ENCODE measurements at places on chromosomes 1 and 21.

- peak; percentile 99 for DNase-seq
Observed at GRCh38 chr1:155983191-155984024, 5.1 kb upstream of the ARHGEF2 start.

GRCh38 chr1:53511933-53512806, 53.0 kb downstream of the DMRTB1 start:
- DNase-seq: peak; percentile 97

- DNase-seq: no peak
Observed at GRCh38 chr1:160494620-160495019, 28.4 kb downstream of the SLAMF6 start.

DNA sequence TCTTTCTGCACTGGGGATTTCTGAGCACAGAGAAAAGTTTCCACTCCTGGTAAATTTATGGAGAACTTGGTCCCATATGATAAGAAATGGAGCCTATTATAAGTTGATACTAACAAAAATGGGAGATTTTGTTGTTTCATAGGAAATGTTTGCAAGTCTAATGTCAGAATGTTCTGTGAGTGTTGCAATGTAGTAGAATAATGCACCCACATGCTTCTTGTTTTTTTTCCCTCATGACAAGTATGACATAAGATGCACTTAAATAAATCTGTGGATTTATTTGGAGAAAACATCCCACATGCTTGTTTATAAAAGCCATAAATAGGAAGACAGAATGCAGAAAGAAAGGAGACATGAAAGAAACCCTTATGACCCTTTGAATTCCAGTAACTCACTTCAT, 50.8 kb upstream of the KCNJ6 start:
- no peak for DNase-seq

- DNase-seq: peak; percentile 84
Observed at GRCh38 chr1:229204921-229205777, 65.8 kb upstream of the RAB4A start.

GRCh38 chr1:6100861-6101783, 55.4 kb downstream of the KCNAB2 start:
- DNase-seq: no peak

DNA sequence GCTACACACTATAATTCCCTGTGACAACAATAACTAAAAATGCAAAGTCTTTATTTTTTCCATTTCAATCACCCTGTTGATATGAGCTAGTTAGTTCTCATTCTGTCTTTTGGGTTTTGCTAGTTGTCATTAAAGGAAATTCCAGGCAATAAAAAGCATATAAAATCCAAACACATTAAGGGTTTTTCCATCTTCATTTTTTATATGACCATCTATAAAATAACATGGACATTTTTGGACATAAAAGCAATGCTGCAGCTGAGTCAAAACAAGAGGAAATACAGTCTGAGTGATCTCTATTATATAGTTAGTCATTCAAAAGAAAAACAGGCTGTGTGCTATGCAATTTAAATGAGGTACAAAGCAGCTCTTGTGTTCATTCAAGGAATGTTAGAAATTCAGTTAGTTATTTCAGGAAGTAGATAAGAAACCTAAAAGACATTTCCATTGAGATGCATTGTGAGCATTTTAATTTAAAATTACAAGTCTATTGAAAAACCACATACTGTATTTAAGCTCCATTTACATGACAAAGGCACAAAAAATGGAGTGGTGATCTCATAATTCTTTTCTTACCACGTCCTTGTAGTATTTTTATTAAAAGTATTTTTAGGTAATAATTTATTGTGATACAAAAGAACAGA, 67.3 kb upstream of the BCL10 start:
- DNase-seq: peak; percentile 83

- DNase-seq: no peak
Observed at GRCh38 chr1:245915406-245915805, 591.7 kb downstream of the SMYD3 start.

DNA sequence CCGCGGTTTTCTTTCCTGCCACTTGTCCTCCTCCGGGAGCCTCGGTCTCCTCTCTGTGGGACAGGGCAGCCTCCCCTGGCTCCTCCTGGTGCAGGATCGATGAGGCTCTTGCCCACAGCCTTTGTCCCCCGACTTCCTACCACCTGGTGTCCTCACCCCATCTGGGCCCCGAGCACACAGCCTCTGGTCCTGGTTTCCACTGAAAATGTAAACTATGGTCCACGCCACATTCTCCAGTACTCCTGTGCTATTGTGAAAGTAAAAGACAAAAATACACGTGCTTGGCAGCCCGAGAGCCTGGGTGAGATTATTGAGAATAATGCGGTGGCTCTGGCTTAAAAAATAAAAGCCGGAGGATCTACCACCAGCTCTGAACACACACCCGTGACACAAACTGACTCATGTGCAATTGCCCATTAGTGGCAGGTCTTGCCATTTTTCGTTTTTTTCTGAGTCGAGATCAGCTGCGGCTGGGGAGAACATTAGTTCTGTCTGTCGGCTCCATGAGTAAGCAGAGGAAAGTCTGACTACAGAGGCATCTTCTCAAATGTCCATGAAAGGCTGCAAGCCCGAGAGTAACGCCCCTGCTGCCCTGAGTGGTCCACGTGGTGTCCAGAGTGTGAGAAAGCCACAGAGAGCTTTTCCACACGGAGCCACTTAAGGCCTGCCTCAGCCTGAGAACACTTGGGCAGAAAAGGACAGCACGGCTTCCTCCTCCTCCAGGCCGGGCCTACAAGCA, 5.7 kb upstream of the COL6A2 start:
- DNase-seq: peak; percentile 97

- peak; percentile 88 for DNase-seq
Observed at GRCh38 chr1:86429835-86430234, 5.9 kb downstream of the CLCA2 start.

- no peak for DNase-seq
Observed at GRCh38 chr21:44572959-44573583, 458 bp upstream of the KRTAP10-4 start.

- no peak for DNase-seq
Observed at GRCh38 chr1:39542924-39543323, 33.7 kb downstream of the PABPC4 start.

DNA sequence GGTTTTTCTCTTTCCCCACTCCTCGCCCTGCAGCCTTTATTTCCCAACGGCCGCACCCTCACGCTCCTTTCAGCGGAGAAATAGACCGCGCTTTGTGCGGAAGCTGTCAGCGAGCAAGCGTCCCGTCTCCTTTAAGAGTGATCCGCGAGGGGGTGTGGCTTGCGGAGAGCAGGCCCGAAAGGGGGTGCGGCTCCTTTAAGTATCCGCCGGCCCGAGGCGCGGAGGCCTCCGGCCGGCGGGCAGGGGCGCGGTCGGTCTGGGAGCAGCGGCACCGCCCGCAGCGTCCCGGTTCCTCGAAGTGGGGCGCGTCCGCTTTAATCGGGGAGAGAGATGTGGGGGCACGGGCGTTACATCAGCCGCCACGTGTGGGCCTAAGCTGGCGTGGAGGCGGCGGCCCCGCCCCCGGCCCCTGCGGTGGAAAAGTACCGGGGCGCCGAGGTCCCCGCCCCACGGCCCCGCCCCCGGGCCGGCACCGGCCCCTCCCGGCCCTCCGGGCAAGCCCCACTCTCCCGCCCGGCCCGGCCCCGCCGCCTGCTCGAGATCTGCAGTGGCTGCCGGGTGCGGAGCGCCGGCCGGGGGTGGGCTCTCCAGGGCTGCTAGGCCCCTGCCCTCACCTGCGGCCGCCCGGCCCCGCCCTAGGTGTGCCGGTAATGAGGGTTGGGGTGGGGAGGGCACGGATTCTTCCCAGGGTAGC, 1.2 kb downstream of the SLC6A9 start:
- DNase-seq: no peak

DNA sequence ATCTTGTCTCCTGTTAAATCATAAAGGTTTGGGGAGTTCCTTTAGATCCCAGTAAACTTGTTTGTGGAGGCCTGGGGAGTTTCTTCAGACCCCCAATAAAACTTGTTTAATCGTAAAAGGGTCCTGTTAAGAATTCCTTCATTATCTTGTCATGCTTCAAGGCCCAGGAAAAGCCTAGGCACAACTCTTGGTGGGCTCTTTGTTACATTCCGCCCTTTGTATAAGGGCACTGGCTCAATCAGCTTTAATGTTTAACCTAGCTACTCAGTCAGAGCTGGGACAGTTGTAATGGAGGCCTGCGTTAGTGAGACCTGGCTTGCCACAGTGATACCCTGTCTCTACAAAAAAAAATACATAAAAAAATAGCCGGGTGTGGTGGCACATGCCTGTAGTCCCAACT, 77.2 kb downstream of the MPZL1 start:
- DNase-seq: no peak

DNA sequence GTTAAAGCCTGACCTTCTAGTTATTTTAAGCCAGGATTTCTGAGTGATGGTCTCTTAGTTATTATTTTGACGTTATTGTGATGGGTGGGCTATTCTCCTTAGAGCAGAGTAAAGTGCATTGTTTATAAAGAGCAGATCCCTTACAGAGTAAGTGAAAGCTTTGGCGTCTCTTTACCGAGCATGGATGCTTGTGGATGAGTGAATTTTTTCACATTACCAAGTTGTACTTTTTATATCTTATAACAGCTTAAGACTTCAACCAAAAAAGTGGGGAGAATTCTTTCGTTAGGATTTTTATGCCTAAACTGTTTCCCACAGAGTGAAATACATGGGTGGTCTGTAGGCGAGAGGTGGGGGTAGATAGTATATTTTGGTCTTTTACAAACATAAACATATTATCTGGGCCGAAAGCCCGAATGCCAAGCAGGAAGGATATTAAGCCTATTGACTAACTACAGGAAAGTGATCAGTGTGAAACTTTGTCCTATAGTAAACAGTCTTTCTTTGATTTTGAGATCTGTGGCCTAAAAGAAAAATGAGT, 279.1 kb upstream of the C1orf105 start:
- DNase-seq: no peak

DNA sequence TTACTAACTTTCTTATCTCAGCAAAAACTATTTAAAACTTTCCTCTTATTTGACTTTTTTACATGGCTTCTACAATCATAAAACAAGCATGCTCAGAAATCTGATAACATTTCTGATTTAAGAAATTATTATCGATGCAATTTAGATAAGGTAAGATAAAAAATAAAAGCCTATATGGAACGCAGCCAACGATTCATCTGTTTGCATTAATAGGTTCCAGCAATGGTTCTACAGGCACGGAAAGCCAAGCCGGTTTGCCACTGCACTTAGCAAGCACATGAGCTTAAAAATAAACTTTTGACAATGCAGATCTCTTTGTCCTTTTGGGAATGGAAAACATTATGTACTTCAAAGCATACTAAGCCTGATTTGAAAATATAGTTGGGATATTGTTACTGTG, 77.5 kb upstream of the KCNK2 start:
- DNase-seq: no peak

DNA sequence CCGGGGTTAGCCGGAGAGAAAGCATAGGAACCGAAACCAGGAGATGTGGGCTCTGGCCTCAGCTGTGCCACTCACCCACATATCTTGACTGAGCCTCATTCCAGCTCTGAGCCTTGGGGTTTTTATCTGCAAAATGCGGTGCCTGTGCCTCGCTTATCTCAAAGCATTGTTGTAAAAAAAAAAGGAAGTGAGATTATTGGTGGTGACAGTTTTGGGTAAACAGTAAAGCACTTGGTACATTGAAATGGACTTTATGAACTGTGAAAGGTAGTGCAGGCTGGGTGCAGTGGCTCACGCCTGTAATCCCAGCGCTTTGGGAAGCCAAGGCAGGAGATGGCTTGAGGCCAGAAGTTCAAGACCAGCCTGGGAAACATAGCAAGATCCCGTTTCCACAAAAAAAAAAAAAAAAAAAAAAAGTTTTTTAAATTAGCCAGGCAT, 3.8 kb downstream of the PTAFR start:
- no peak for DNase-seq

DNA sequence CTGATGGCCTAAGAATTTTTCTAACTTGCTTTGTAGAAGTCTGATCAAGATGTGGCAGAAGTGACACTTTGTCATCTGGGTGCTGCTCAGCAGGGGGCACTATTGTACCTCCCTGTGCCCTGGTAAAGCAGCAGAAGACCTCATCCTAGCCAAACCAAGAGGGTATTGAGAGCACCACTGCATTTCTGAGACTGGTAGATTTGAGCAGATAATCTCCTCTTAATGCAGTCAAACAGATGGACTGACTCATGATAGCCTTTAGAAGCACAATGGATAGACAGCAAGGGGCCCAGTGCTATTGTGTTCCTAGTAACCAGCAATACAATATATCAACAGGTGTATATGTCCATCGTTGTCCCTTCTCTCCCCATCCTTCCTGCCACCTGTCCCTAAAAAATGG, 5.7 kb downstream of the TPM3 start:
- DNase-seq: no peak

GRCh38 chr1:183433703-183434102, 15.5 kb upstream of the NMNAT2 start:
- no peak for DNase-seq

DNA sequence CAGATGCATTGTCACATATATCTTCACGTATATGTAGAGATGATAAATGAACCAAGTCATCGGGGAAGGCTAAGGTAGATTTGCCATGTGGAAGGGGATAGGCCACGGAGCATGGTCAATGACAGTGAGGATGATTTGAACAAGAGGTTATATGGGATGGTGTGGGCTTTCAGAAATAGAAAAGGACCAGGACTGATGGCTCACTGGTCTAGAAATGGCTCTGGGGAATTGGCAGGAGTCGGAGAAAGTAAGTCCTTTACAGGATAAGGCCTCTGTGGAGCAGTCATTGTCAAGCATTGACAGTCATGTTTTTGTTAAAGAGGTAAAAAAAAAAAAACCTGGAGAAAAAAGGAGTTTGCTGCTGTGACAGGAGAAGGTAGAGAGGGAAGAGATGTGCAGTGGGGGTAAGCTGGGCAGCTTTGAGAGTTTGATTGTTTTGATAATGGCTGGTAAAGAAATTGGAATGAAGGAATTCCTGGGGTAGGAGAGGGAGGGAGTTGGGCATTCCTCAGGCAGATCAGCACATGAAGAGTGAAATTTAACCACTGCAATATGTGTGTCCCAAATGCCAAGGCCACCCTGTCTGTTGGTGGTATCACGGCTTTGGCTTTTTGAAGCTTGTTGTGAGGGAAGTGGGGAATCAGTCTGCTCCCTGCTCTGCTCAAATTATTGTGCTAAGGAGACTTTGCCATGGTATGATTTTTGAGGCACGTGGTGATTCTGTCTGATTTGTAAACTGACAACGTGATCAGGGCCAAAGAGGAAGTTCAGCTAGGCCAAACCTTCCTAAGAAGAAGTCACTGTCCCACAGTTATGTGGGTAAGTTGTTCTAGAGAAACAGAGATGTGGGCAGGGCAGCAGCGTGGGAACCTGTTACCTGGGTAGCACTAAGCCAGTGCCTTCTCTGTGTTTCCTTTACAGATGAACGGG, 26.0 kb downstream of the MACF1 start:
- DNase-seq: no peak

DNA sequence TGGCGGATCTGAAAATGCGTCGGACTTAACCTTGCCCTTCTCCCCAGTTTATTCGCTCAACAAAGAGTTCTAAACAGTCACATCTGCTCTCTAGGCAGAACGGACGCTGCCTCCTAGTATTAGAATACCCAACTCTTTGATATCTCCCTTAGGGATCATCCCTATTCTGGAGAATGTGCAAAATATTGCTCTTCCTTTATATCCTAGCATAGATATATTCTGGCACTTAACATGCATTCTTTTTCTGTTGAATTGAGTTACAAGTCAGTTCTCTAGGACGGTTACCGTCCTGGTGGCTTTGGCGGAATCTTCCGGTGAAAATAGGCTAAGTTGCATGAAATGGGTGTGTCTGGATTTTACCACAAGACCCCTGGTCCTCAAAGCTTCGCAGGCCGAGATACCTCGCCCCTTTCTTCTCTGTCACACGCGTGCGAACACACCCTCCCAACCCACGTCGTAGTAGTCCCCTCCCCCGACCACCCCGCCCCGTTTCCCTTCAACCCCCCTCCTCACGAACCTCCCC, 501 bp upstream of the DNAJC6 start:
- DNase-seq: no peak

All from AG09309 (cell line).